Left kidney (tissue), 8 donors: ENCODE measurements at places on chromosomes 3 and 15. TPM values are rescaled to one million over a fixed set of nuclear protein-coding genes. Genes with fewer than 3 reads are reported as not detected.

DNA sequence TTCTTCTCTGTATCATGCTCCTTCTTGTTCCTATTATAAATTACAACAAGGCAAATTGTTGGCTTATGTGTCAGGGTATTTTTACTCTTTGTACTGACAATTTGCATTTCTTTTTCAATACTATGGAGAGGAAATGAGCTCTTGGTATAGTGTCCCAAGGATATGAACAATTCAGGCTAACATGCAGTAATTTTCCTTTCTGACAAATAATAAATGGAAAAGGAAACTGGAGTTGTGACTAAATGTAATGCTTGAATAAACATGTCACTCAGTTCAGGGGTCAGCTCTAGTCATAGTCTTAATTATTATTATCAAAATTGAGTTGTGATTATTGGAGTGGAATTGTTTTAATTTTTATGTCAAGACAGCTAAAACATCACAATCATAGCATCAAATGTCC is 256.0 kb upstream of the ZPLD1 start:
- DNase-seq, result no peak

GRCh38 chr3:59192473-59192872 is 142.6 kb upstream of the CFAP20DC start:
- no peak for DNase-seq

Gene RASL12
- polyA plus RNA-seq, result 6.1 TPM

DNA sequence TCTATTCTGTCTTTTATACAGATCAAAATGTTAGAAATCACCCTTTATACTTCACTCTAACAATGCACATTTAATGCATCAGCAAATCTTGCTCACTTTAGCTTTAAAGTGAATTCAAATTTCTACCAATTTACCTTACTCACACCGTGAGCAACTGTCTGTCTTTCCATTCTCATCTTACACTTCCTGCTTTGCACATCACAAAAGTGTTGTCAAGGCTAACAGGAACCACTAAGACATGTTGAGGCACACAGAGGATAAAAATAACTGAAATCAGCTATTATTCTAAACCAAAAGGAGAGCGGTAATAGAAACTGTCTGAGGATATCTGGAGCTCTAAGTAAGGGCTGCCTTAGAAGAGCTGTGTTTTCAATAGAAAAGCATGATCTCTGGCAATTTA is 519.9 kb downstream of the ZBBX start:
- DNase-seq, result no peak

GRCh38 chr3:171506743-171507319 is 46.6 kb upstream of the TNIK start:
- DNase-seq, result no peak

Gene ZBTB47
- polyA plus RNA-seq, result 12.7 TPM

Gene RPL35A
- polyA plus RNA-seq, result 1,507 TPM

GRCh38 chr3:187531831-187532230 is 138.4 kb downstream of the SST start:
- DNase-seq, result no peak

DNA sequence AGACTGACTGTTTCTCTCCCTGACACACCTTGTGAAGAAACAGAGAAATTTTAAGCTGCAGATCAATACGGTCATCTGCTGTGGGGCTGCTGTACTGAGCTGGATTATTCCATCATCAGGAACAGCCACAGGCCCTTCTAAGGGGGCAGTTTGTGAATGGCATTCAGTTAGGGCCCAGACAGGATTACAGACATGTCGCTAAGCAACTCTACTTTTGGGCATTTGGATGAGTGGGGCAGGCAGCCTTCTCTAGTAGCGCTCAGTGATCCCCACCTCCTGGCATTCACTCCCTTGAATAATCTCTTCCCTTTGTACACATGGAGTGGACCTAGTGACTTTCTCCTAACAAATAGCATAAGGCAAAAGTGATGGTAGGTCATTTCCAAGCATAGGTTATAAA is 144.4 kb upstream of the RARB start:
- DNase-seq, result no peak

GRCh38 chr15:89704411-89704810 is 13.8 kb downstream of the WDR93 start:
- no peak for DNase-seq
